NCI-H510A treated with DMSO at 0.1 percent for 48 hours (cell line): ENCODE measurements at places on chromosomes 13 and 19.

GRCh38 chr19:6279620-6279930 is 200 bp downstream of the MLLT1 start:
- DNase-seq = no peak

- DNase-seq = no peak
Observed at GRCh38 chr13:72586518-72586917, 140.9 kb downstream of the MZT1 start.

- DNase-seq = no peak
Observed at GRCh38 chr13:73335210-73335609, 276.4 kb downstream of the KLF5 start.

- no peak for DNase-seq
Observed at GRCh38 chr19:53102206-53102755, 941 bp downstream of the ZNF160 start.

GRCh38 chr19:35088131-35088913 is 27.3 kb upstream of the FXYD3 start:
- no peak for DNase-seq

DNA sequence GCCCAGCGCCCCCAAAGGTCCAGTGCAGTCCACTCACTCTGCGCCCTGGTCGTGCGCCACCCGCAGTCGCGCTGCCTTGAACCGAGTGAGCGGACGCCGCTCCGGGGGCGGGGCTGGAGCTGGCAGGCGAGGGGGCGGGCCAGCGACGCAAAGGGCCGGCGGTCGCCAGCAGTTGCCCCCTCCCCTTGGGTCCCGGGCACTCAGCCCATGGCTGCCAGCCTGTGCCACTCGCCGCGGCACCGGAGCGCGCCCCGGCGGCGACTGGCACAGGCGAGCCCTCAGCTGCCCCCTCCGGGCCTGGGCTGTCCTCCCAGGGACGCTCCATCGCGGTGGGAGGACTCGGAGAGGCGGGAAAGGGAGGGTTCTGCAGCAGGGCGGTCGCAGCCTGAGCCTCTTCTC is at the start of gene S1PR5:
Gene S1PR5, minus strand, starts transcription at position 87 of the 399 bp plus-strand sequence. CDS start 2,436 bp downstream, outside the sequence.
- DNase-seq = peak; percentile 52

- no peak for DNase-seq
Observed at GRCh38 chr13:30872276-30872594, 33.8 kb upstream of the MEDAG start.

DNA sequence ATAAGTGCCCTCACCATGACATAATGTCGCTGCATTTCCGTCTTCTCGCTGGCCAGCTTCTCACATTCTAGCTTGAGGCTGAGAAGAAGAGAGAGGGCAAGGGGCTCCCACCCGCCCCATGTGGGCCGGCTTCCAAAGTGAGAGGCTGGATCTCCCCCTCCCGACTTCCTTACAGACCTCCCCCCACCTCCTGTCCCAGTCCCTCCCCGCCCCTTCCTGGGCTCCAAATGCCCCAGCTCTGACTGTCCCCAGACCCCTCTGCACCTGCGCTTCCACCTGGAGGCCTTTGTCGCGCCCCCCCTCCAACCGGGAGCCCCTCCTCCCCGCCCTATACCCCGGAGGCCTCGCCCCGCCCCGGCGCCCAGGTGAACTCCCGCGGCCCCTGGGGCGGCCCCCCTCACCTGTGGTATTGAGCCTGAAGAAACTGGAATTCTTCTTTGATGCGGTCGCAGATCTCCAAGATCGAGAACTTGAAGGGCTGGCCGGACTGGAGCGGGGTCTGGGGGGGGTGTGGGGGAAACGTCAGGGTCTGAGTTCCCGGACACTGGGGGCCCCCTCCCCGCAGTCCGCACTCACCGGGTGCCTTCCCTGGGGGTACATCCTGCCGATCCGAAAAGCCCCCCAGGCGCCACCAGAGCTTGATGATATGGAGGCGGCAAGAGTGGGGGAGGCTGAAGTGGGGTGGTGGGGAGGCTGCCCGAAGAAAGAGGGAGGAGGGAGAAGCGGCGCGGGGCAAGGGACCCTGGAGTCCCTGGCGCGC is 595 bp downstream of the TLE2 start:
- DNase-seq = no peak

- no peak for DNase-seq
Observed at GRCh38 chr19:2648099-2648498, 54.4 kb downstream of the GNG7 start.

GRCh38 chr13:31982540-31982939 is 49.0 kb upstream of the FRY start:
- DNase-seq = peak; percentile 60

DNA sequence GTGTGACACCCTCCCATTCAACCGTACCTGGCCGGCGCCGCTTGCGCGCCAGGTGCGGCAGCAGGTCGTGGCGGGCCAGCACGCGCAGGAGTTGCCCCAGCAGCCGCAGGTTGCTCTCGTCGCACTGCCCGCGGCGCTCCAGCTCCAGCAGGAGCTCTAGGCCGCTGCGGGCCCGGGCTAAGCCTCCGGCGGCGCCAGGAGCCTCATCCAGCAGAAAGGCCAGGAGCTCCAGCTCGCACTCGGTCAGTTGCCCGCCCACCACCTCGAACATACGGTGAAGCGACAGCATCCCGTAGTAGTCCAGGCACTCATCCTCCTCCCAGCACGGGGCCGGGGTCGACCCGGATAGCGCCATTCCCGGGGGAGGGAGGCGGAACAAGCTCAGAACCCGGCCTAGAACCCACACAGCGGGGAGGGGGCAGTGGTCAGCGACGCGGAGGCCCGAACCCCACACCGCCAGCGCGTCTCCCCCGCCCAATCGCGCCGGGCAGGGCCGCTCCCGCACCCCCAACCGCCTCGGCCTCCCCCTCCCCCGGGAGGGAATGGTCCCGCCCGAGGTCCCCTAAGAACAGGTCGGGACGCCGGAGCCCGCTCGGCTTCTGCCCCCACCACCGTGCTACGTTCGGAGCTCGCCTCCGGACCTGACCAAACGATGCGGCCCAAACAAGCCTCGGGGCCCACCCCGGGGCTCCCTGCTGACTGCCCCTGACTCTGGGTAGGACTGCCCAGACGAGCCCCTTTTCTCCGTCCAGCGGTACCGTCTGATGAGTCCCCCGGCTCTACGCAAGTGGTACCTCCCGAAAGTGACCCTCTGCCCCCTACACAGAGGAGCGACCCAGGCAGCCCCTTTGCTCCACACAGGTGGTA is 591 bp downstream of the DEDD2 start:
- DNase-seq = peak; percentile 54

DNA sequence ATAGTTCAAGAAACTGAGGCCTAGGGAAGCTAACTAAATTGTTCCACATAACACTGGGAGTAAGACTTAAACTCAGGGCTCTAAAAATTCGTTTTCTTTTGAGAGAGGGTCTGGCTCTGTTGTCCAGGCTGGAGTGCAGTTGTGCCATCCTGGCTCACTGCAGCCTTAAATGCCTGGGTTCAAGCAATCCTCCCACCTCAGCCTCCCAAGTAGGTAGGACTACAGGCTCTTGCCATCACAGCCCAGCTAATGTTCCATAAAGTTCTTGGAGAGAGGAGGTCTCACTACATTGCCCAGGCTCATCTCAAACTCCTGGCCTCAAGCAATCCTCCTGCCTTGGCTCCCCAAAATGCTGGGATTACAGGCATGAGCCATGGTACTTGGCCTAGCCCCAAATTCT is 10.7 kb downstream of the ZMYM5 start:
- DNase-seq = no peak

GRCh38 chr19:15279326-15279904 is 47.2 kb upstream of the EPHX3 start:
- no peak for DNase-seq

GRCh38 chr19:27733551-27734266 is 1479.2 kb downstream of the UQCRFS1 start:
- no peak for DNase-seq

GRCh38 chr19:7865262-7865911 is 8.8 kb downstream of the PRR36 start:
- no peak for DNase-seq

DNA sequence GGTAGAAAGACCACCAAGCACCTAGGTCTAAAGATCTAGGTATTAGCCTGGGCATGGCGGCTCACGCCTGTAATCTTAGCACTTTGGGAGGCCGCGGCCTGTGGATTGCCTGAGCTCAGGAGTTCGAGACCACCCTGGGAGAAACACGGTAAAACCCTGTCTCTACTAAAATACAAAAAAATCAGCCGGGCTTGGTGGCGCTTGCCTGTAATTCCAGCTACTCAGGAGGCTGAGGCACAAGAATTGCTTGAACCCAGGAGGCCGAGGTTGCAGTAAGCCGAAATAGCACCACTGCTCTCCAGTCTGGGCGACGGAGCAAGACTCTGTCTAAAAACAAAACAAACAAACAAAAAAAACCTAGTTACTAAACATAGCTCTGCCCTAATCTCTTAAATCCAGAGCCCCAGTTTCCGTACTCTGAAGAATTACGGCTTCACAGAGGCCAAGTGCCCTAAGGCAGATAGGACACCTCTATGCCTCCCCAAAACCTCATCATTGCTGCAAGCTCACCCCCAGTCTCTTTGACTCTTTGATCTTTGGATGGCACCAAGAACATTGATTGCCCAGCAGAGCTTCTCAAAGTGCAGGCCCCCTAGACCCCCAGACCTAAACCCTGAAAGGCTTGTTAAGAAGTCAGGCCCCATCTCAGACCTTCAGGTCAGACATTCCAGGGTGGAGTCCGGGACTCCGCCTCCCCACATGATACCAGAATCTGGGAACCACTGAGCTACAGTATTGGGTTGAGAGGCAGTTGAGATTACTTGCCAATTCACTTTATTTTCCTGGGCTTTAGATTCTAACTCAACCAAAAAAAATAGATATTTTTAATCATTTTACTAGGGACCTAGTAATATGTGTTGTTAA is 2.8 kb downstream of the COL4A2 start:
- no peak for DNase-seq

DNA sequence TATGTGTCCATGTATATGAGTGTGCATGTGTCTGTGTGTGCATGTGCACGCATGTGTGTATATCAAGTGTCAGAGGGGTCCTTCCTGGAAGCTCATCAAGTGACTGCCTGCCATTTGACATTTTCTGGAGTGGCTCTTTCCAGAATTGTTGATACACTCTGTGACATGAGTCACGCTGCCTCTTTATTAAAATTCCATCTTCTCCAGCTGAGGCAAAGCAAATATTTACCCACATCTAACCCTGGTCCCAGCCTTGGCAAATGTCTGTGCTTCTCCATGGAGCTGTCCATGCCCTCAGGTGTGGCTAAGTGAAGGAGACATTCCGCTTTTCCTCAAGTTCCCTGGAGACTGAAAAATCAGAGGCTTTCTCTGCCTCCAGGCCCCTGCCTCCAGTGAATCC is 88.2 kb upstream of the MBNL2 start:
- DNase-seq = peak; percentile 82

DNA sequence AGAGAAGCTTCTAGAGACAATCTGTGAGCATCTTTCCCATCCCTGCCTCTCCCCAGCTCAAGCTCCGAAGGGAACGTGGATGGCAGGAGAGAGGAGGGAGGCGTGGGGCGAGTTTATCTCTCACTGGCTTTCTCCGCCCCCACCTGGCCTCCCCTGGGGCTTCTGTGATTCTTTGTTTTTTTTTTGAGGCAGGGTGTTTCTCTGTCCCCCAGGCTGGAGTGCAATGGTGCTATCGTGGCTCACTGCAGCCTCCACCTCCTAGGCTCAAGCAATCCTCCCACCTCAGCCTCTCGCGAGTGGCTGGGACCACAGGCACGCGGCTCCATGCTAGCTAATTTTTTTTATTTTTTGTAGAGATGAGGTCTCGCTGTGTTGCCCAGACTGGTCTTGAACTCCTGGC is 23.0 kb downstream of the EFNA2 start:
- no peak for DNase-seq

GRCh38 chr19:30873691-30874090 is 475.5 kb downstream of the TSHZ3 start:
- DNase-seq = no peak

GRCh38 chr19:16371540-16371986 is 46.9 kb downstream of the KLF2 start:
- no peak for DNase-seq

DNA sequence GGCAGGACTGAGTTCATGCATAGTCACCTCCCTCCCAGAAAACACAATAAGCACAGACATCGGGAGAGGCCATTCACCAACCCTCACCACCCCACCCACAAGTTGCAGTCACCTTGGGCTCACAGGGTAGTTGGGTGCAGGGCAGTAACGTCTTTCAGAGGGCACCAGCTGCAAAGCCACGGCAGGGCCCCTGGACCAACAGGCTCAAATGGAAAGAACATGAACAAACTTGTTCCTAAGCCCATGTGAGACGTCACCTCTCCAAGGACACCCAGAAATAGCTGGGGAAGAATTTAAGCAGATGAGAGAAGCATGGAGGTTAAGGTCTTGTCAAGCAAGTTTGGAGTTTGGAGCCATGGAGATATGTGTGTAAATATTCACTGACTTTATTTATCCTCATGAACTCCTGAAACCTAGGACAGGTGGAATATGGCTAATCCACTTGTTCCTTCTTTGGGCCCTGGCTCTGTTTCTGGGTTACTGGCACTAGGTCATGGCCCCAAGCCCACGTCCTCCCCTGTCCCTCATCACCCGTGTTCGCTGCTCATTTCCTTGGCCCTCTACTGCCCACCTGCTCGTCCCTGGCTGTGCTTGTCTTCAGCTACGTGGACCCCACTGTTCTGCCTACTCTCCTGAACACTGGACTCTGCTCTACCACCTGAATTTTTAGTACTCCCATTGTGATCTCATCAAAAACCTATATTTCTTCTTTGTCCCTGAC is 40.4 kb downstream of the SACS start:
- no peak for DNase-seq

DNA sequence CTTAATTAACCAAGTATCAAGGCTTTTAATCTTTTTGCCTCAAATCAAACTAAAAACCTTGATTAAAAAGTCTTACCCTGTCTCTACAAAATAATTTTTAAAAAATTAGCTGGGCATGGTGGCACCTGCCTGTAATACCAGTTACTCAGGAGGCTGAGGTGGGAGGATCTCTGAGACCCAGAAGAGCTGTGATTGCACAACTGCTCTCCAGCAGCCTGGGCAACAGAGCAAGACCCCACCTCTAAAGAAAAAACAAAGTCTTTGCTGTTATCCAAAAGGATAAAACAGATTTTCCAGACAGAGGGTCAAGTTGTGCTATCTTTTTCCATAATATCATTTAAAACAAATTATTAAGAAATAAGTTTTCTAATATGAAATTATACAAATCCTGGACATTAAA is 26.8 kb upstream of the CEBPG start:
- DNase-seq = no peak

- DNase-seq = no peak
Observed at GRCh38 chr13:31997641-31998040, 33.9 kb upstream of the FRY start.

DNA sequence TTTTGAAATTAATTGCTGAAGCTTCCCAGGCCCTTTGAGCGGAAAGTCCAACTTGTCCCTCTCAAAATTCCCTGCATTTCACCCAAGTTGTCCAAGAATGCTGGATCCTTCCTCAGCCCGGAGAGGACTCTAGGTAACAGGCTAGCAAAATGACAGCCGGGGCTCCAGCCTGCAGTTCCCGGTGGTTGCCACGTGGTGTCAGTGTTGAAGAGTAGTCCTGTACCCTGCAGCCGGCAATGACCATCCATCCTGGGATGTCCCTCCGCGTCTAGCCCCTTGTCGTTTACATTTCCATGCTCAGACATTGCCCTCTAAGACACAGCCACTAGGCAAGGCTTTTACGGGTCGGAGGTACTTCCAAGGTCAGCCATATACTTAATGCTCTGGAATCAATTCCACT is 31.4 kb upstream of the MTIF3 start:
- peak; percentile 49 for DNase-seq
